Urinary bladder (tissue), 4 donors: ENCODE measurements at places on chromosomes 11 and 22.

- no peak for DNase-seq
Measured at GRCh38 chr11:26478710-26479109, 93.4 kb downstream of the MUC15 start.

DNA sequence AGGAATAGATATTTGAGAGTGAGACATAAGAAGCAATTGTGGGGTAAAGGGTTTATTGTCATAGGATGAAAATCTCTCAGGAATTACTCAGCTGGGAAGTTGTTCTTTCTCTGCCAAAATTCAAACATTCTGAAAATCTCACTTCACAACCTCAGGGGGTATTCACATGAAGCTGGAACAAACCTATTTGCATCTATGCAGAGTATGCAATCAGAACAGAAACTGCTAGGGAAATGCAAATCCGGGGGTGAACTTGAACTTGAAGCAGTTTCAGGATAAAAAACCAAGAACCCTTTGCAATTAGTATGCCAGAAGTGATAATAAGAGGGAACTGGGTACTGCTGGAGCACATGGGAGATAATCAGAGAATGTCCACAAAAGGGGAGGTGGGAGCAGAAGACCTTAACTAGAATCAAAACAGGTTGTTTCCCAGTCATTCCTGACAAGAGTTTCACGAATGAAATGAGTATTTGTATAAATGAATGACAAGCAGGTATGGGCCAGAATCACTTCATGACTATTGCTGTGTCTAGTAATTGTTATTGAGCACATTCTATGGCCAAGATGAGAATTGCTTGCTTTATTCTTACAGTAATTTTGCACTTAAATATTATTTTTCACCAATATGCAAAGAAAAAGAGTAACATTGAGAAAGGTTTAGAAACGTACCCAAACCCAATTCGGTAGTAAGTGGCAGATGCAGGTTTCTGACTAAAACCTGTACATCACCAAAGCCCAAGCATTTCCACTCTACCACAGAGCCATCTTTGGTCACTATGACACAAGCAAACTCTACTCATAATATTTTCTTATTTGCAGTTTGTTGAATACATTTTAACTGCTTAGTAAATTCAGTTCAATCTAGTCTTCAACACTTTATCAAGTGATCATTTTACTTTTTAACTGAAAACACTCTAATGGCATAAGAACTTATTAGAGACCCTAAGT is 61.8 kb upstream of the UBASH3B start:
- DNase-seq, result no peak

GRCh38 chr11:97754976-97755375 is 1265.8 kb upstream of the CNTN5 start:
- no peak for DNase-seq

- peak; percentile 29 for DNase-seq
Measured at GRCh38 chr11:79375818-79376550, 64.8 kb downstream of the TENM4 start.

DNA sequence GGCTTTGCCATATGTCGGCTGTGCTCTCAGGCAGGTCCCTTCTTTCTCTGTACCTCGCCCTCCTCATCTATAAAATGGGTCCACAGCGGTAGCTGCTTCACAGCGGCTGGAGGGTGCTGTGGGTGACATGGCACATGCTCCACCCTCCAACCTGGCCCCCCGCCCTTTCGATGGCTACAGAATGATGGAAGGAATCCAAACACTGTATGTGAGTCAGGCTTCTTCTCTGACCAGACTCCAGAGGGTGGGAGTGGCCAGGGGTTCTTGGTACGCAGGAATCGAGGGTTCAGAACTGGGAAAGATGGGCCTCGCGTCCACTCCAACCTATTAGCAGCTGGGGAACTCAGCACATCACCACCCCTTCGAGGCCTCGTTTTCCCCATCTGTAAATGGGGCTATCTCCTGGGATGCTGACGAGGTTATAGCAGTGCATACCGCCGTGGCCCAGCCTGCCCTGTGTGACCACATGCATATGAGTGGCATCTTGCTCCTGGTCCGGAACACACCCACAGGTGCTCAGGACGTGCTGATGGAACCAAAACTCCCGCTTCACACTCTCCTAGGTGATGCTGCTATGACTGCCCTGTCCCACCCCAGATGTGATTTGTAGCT is 26.4 kb downstream of the MN1 start:
- no peak for DNase-seq

GRCh38 chr11:12281571-12282478 is 95.5 kb upstream of the PARVA start:
- DNase-seq, result peak; percentile 62

- DNase-seq, result no peak
Measured at GRCh38 chr11:101553891-101554292, 29.9 kb downstream of the TRPC6 start.

DNA sequence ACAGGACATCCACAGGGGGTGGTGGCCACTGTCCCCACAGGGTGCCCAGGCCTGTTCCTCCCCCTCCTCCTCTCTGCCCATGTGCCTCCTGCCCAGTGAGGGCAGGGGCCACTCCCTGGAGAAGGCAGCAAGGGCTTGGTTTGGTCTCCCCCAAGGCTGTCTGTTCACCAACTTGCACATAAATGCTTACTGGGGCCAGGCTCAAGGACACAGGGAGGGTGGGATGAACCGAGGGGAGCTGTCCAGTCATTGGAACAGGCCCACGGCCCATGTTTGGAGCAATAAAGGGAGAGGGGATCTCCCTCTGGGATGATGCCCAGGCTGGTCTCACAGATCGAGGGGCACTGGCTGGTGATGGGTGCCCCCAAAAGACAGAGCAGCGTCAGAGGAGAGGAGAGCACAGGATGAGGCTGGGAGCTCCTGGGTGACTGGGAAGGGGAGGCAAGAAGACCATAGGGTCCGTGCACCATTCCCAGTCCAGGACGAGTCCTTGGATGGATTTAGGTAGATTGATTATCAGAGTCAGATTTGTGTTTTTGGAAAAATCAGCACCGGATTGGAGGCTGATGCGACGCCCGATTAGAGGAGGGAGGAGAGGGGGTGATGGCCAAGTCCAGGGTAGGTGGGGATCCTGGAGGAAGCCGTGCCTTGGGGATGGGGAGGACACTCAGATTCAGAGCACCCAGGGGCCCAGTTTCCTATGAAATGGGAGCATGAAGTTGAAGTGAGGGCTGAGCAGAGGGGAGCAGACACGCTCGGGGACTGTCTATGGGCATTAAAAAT is 1.1 kb downstream of the IGLL5 start:
- DNase-seq, result no peak

GRCh38 chr22:50325444-50326224 is 1.2 kb downstream of the DENND6B start:
- no peak for DNase-seq

DNA sequence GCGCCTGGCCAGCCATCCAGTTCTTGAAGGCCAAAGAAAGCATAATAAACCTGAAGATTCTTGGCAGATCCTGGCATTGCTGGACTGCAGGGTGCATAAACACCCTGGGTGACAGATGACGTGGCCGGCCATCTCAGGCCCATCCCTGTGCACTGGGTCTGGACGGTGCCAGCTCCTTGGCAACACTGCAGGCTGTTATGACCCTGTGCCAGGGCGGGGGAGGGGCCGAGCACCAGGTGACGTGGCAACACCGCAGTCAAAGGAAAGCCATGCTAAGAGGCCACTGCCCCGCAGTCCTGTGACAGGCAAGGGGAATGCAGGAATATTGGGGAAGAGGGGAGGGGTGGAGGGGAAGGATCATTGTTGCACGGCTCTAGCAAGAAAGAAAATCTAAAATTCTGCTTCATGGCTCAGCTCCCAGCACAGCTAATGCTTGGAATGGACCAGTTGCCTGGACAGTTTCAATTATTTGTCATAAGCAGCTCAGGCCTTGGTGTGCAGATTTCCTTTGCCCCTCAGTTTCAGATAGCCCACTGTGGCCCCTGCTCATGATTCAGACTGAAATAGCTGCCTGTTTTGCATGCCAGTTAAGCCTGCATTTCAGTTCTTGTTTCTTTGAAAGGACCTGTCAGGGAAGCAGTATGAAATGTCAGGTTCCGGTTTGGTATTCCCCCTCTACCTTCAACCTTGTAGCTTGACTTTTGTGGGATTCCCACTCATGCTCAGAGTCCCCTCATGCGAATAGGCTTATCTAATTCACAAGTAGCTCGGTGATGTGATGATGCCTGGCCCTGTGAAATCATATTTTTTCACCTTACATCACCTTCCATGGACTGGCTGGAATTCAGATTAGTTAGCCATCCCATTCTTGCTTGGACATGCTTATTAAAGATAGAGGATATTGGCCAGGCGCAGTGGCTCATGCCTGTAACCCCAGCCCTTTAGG is 29.7 kb upstream of the DDX6 start:
- no peak for DNase-seq

- peak; percentile 6 for DNase-seq
Measured at GRCh38 chr11:30914143-30914762, 328.1 kb upstream of the MPPED2 start.

- no peak for DNase-seq
Measured at GRCh38 chr11:101914341-101914737, 471 bp upstream of the CEP126 start.

DNA sequence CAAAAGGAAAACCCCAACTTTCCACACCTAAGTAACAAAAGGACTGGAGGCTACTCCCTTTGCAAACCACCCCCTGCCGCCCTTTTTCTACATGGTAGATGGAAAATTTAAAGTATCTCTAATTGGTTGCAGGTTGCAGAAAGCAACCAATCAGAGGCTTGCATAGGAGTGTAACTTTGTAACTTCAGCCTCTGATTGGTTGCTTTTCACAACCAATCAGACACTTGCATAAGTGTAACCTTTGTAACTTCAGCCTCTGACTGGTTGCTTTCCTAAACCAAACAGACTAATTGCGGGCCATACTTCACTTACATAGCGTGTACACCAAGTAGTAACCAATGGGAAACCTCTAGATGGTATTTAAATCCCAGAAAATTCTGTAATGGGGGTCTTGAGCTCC is 16.8 kb upstream of the ACER3 start:
- no peak for DNase-seq

DNA sequence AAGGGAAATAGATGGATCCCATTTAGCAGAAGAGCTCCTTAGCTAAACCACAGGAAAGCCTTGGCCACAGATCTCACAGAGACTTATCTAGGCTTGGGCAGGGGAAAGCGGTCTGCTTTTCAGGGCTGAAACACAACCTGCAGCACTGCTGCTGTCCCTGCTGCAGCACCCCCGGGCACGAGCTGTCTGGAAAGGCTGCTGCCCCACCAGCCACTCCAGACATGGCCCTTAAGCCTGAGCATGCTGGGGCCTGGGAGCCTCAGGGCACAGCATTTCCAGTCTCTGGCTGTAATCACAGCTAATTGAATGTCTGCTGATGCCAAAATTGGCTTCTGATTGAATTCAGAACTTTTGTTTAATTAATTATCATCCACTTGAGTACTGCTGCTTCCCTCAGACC is 115.0 kb downstream of the TMPRSS5 start:
- peak; percentile 15 for DNase-seq

- no peak for DNase-seq
Measured at GRCh38 chr11:108807262-108807661, 142.4 kb downstream of the DDX10 start.

GRCh38 chr11:57842873-57843272 is 81.3 kb downstream of the CTNND1 start:
- no peak for DNase-seq

DNA sequence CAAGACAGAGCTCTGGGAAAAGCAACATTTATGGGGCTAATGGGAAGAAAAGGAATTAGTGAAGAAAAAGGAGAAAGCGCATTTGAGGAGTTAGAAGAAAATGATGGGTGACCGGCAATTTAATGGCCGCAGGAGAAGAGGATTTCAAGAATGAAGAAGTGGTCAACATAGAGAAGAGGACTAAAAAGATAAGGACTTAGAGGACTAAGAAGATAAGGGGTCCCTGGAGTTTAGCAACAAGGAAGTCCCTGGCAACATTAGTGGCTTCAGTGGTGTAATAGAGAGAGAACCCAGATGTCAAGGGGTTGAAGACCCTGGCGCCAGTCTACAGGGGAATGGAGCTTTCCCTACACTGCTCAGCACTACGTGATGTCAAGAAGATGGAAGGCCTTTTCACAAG is 32.3 kb downstream of the WEE1 start:
- no peak for DNase-seq

- no peak for DNase-seq
Measured at GRCh38 chr11:76801225-76801624, 18.1 kb downstream of the TSKU start.

- DNase-seq, result no peak
Measured at GRCh38 chr11:134343646-134344045, 11.9 kb downstream of the GLB1L2 start.

DNA sequence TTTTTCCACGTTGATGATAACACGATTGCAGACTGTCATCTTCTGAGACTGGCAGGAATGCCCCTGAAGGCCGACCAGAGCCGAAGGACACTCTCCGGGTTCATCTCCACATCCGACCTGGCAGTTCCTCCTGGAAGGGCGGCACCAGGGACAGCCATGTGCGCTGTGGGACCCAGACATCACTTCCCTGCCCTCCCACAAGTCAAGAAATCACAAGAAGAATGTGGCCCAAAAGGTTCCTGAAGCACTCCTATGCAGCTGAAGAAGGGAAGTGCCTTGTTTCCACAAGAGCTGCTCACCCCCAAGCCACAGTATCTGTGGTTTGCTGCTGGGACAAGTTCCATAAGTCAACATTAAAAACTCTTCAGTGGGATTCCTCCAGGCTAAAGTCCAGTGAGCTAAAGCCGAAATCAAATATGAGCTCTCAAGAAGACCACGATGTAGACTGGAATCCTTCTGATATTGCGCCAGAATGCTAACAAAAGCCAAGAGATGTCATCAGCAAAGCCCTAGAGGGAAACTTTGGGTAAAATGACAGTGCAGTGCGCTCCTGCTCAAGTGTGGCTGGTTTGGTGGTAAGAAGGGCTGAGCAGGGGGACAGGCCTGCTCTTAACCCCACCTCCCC is 21.2 kb downstream of the PACSIN2 start:
- no peak for DNase-seq

GRCh38 chr22:19984201-19984753 is 32.3 kb downstream of the ARVCF start:
- no peak for DNase-seq

- no peak for DNase-seq
Measured at GRCh38 chr11:111189466-111189865, 56.1 kb upstream of the POU2AF2 start.

GRCh38 chr11:29432719-29433325 is 584.0 kb downstream of the KCNA4 start:
- no peak for DNase-seq

DNA sequence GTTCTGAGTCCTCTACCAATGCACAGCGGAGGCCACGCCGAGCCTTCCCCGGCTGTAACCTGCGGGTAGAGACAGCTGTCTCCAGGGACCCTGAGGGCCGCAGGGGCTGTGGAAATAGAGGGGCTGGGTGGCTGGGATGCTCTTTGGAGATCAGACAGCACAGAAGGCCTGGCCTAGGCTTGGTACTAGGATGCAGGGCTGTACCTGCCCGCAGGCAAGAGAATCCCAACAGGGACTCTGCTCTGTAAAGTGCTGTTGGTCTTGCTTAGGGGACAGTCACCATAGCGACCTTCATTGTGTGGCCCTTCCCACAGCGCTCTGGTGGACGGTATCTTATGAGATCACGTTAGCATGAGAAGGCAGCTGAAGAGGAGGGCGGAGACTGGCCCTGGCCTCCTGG is 11.3 kb upstream of the KCNJ5 start:
- no peak for DNase-seq
